ENCODE measurements at places on chromosomes 6 and 20.
A peak's percentile ranks its signal among the peaks of the same experiment; 100 is the strongest.

- DNase-seq, result no peak
Measured at GRCh38 chr20:472137-472846, 10.0 kb upstream of the TBC1D20 start.

DNA sequence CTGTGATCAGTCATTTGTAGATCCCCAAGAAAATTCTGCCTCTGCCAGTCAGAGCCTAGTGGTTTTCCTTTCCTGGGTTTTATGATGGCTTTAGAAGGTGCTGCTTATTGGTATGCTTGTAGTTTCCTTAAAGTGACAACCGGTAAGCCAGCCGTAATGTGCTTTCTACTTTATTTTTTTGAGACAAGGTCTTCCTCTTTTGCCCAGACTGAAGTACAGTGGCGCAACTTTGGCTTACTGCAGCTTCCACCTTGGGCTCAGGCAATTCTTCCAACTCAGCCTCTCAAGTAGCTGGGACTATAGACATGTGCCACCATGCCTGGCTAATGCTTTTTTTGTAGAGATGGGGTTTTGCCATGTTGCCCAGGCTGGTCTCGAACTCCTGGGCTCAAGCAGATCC, 23.5 kb downstream of the MCM8 start:
- DNase-seq, result no peak

DNA sequence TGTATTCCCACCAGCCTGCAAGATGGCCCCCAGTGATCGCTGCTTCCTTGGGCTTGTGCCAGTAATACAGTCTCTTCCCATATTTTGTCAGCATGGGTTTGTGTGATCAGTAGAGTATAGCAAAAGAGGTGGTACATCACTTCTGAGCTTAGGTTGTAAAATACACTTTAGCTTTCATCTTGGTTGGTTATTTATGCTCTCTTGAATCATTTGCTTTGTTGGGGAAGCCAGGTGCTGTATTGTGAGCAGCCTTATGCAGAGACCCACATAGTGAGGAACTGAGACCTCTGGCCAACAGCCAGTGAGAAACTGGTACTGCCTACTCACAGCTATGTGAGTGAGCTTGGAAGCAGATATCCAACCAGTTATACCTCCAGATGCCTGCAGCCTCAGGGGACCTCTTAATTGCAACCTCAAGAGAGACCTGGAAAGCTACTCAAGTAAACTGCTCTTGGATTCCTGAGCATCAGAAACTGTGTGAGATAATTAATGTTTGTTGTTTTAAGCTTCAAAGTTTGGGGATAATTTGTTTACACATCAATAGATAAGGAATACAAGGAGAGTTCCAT, 229.3 kb downstream of the FARS2 start:
- no peak for DNase-seq

DNA sequence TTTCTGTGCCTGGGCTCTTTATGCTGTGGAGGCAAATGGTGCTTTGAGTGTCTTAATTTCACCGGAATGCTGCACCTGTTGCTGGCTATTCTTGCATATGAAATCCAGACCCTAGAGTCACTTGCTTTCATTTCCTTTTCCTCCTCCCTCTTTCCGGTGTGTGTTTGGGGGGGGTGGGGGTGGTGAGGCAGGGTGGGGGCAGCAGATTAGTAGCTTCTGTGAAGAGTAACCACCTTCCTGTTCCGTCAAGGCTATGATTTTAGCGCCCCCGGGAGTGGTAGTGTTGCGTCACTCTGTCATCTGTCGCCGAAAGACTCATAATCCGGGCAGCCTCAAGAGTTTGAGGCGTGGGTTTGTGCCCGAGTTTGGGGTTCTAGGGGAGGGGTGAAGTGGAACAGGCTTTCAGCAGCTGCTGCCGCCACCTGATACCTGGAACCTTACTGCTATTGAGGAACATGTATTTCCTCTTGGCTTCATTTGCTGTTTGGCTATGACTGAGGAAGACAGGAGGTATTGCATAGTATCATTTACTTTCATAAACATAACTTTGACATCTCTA, 49.1 kb downstream of the UTRN start:
- peak; percentile 44 for DNase-seq

DNA sequence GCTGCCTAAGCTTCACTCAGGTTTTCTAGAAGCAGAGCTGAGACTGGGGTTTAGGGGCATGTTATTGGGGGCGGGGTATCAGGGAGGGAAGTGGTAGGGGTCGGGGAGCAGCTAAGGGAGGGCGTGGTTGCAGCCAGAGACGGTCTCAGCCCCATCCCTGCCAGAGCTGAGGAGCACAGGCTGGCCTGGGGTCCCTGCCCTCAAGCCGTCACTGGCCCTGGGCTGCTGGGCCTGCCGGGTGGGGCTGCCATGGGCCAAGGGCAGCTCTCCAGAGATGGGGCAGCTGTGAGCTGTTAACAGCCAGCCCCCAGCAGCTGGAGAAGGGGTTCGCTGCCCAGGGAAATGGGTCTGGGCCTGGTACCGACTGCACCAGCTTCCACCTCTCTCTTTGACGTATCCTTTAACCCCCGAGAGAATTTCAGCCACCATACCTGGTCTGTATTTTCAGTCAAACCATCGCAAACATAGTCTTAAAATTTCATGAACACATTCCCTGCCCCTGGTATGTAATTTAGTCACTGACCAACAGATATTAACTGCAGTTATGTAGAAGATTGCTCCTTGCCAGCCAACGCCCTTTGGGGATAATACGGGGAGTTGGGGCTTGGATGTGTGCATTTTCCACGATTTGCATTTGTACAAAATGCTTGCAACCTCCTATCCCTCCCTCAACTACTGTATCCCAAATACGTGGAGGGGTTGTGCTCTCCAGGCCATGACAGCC, 253.4 kb downstream of the TAF4 start:
- DNase-seq, result no peak

- no peak for DNase-seq
Measured at GRCh38 chr6:105757512-105758200, 328.5 kb upstream of the PRDM1 start.

GRCh38 chr6:11366934-11367637, 134.6 kb upstream of the NEDD9 start:
- DNase-seq, result no peak

- DNase-seq, result no peak
Measured at GRCh38 chr6:40042232-40042631, 108.0 kb upstream of the MOCS1 start.

Data from stimulated activated CD4-positive, alpha-beta T cell treated with anti-CD3 and anti-CD28 coated beads, Interleukin-1b, Interleukin-23, amount 100 ng/mL, for 24 hours (primary cell).